Amniotic stem cell (primary cell): ENCODE measurements at places on chromosomes 1 and 21.

- no peak for DNase-seq
Measured at GRCh38 chr1:9494936-9495758, 44.1 kb upstream of the SLC25A33 start.

DNA sequence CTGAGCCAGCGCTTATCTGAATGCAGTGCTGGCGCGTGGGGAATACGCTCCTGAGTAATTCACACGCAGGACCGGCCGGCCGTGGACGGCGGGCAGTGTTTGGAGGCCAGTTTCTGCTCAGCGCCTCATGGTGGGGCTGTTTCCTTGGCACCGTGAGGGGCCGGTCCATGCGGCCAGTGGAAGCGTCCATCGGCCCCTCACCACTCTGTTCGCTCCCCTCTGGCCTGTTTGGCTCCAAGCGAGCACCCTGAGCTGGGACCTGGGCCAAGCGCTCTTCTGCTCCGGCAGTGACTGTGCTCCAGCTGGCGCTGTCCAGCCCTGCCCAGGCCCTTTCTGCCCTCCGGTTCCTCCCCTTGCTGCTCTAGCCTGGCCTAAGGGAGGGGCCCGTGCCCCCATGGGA lies 16.3 kb upstream of the PLCH2 start:
- DNase-seq, result no peak

GRCh38 chr1:2085080-2085479 lies 34.9 kb downstream of the PRKCZ start:
- no peak for DNase-seq

GRCh38 chr1:12147201-12147701 lies 19.5 kb upstream of the TNFRSF1B start:
- no peak for DNase-seq

- DNase-seq, result no peak
Measured at GRCh38 chr1:176499671-176500070, 36.7 kb downstream of the PAPPA2 start.

- DNase-seq, result no peak
Measured at GRCh38 chr21:39120876-39121599, 62.2 kb downstream of the PSMG1 start.

DNA sequence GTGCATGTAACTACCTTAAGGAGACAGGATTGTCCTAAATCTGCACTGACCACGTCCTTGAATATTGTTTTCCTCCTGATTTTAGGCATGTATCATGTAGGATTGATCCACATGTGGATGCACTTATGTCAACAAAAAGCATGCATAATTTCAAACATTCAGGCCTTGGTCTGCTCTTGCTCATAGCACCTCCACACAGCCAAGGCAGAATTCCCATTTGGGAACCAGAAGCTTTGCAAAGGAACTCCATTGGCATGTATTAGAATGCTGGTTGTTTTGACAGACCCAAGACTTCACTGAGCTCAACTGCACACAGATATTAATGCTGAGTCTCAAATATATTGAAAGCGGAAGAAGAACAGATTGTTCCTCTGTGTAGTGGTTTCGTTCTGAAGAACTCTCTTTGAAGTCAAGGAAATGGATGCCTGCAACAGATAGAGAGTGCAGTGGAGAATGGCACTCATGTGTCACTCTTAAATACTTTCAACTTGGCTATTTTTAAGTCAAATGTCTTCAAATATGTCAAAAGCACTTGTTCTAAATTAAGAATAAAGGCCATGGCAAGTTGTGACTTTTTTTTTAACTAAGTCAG lies 387.6 kb downstream of the LTN1 start:
- no peak for DNase-seq

GRCh38 chr21:25619198-25619597 lies 11.9 kb upstream of the MRPL39 start:
- DNase-seq, result no peak

GRCh38 chr1:92476071-92476631 lies 10.6 kb downstream of the GFI1 start:
- no peak for DNase-seq

GRCh38 chr1:22104094-22104493 lies 38.8 kb downstream of the WNT4 start:
- no peak for DNase-seq

DNA sequence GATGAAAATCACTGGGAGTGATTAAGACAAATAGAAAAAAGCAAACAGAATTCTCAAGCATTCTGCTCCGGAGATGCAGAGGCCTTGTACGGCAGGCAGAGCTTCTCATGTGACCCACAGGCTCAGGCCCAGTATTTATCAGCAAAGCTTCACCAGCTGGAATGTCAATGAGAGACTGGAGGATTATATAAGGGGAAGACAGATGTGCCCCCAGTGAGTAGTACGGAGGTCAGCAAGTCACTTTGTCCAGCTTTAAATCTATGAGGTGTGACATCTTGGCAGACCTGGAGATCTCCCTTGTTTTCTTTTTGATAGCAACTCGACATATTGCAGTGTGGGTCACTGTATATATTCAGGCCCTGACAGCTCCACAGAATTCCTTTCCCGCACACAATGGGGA lies 106.8 kb downstream of the HHIPL2 start:
- no peak for DNase-seq

DNA sequence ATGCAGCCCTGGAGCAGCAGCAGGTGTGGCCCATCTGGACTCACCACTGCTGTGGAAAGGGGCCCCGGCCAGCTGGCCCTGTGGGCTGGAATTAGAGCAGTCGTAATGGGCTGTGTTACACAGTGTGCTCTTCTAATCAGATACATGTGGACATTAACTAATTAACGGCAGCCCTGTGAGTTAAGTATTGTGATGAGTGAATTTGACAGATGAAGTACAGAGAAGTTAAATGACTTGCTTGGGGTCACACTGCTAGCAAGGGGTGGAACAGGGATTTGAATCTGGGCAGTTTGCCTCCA lies 58.6 kb downstream of the MDM4 start:
- DNase-seq, result no peak

GRCh38 chr1:224431726-224432125 lies 2.9 kb downstream of the WDR26 start:
- DNase-seq, result no peak

GRCh38 chr1:234961456-234962339 lies 166.9 kb downstream of the TOMM20 start:
- peak; percentile 40 for DNase-seq

GRCh38 chr1:230054092-230054749 lies 12.8 kb upstream of the GALNT2 start:
- no peak for DNase-seq

- DNase-seq, result no peak
Measured at GRCh38 chr1:84603223-84603622, 29.0 kb upstream of the CTBS start.

GRCh38 chr1:84550826-84551225 lies 23.4 kb downstream of the CTBS start:
- DNase-seq, result no peak

GRCh38 chr1:50667710-50668356 lies 244.6 kb upstream of the DMRTA2 start:
- no peak for DNase-seq

- DNase-seq, result no peak
Measured at GRCh38 chr1:228765168-228765946, 30.1 kb downstream of the RHOU start.

GRCh38 chr1:23790696-23791515 lies at the start of gene LYPLA2:
Gene LYPLA2, plus strand, starts transcription at chr1:23791145. Its CDS starts 1,538 bp downstream, at chr1:23792683.
- DNase-seq, result peak; percentile 87

GRCh38 chr1:153951801-153952200 lies 5.3 kb upstream of the DENND4B start:
- DNase-seq, result no peak

DNA sequence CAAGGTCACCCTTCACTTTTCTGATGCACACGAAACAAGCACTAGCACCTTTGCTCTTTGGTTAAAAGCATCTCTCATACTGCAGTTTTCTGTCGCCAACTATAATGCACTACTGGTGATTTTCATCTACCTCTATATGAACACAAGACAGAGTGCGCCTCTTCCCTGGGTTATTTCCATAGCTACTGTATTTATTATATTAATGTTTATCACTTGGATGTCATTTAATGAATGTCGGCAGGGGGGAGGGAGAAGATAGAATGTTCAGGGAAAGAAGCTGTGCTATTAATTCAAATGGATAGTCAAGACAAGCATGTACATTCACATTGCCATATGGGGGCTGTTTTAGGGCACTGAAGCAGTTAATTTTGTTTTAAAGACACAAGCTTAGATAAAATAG lies 174.1 kb upstream of the SAMSN1 start:
- no peak for DNase-seq

- no peak for DNase-seq
Measured at GRCh38 chr1:93014168-93014567, 52.9 kb upstream of the DIPK1A start.

GRCh38 chr21:29077651-29078090 lies 4.2 kb upstream of the CCT8 start:
- DNase-seq, result no peak
